Activated gamma-delta T cell treated with Interleukin-2 at 50 U/mL for 16 hours (primary cell): ENCODE measurements at places on chromosomes 12 and 14.

DNA sequence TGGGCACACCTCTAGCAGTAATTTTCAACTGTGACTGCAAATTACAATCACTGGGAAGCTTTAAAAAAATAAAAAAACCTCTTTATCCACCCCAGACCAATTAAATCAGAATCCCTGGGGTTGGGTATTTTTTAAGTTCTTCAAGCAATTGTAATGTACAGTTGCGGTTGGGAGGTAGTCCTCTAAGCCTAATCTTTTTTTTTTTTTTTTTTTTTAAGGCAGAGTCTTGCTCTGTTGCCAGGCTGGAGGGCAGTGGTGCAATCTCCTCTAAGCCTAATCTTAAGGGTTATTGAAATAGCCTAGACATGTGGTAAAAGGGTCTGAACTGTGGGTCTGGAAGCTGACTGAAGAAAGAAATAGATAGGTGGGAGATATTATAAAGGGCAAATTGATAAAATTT is 230.5 kb downstream of the AKAP6 start:
- DNase-seq: no peak

- DNase-seq: peak; percentile 42
Observed at GRCh38 chr14:39431416-39432178, 636 bp downstream of the FBXO33 start.

- DNase-seq: no peak
Observed at GRCh38 chr12:95633049-95633731, 81.9 kb upstream of the USP44 start.

GRCh38 chr14:54737132-54737711 is 165.4 kb downstream of the GCH1 start:
- DNase-seq: no peak

DNA sequence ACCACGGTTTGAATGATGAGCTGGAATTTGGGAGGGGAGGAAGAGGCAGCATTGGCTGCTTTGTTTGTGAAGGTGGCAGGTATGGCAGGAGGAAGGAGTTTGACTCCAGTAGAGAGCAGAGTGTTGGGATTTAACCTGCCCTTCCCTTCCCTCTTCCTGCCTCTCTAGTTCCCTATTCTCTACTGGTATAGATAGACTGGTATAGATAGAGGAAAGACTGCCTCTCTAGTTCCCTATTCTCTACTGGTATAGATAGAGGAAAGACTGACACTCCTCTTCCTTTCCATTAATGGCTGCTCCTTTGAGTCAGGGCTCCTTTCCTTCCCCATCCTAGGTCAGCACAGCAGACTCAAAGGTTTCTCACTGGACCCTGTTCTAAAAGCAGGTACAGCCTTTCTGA is 8.4 kb upstream of the SYCP3 start:
- DNase-seq: no peak

GRCh38 chr12:5665615-5666014 is 233.7 kb downstream of the NTF3 start:
- DNase-seq: no peak

GRCh38 chr12:89707703-89708564 is 704 bp downstream of the ATP2B1 start:
- DNase-seq: peak; percentile 31

DNA sequence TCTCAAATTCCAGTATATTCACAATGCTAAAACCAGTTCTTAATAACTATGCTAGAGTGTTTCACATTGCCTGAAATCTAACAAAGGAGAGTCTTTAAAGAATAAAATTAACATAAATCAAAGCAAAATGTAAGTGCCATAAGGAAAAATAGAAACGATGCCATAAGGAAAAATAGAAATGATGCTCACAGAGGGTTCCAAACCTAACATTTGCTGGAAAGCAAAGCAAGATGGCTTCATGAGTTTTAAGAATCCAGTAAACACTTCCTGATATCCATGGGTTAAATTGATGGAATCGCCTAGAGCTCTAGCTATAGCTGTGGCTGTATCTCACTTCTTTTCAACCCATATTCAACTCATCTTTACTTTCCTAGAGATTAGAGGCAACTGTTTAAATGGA is 63.9 kb downstream of the GPR68 start:
- no peak for DNase-seq

DNA sequence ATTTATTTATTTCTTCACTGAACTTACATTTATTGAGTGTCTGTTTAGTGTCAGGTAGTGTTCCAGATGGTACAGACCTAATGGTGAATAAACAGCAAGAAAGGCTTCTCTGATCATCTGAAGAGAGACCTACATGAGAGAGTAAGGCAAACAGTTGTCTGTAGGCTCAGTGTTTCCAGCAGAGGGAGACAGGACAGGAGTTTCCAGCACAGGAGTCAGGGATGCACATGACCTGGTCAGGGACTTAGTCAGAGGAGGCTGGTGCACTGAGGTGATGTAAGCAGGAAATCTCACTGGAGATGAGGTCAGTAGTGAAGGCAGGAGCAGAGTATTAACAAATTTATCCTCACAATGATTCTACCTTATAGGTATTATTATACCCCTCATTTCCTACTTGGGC is 233.2 kb downstream of the MDGA2 start:
- DNase-seq: no peak

- no peak for DNase-seq
Observed at GRCh38 chr12:11765817-11766794, 116.6 kb downstream of the ETV6 start.

DNA sequence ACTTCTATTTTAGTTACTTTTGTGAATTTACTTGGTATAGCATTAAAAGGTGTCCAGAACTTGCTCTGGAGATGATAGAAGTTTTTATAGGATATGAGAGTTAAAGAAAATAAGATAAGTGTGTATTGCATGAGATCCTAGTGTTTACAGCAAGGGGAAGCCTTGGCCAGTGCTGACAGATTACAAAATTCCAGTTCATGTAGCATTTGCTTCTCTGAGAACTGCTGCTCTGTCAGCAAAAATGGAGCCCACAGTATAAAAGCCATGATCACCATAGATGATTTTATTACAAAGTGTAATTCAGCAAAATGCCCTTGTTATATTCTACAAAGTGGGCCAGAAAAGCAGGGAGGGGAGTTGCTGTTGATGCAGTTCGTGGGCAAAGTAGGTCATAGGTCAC is 40.0 kb upstream of the ATF1 start:
- no peak for DNase-seq

DNA sequence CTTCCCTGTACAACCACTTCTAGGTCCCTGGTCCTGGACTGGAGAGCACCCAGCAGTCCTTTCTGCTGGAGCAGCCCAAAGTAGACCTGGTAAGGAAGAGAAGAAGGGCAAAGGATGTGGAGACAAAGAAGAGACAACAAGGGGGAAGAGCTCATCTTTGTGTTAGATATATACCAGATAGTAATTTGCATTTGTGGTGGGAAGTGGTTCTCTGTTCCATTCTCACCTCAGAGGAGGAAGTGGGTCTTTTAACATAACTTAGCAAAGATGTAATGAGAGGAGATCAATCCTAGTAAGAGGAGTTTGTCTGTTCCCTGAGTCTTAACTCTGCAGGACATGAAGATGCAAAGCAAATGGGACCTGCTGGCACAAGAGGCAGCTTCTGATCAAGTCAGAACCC is 8.0 kb downstream of the CCDC198 start:
- no peak for DNase-seq

DNA sequence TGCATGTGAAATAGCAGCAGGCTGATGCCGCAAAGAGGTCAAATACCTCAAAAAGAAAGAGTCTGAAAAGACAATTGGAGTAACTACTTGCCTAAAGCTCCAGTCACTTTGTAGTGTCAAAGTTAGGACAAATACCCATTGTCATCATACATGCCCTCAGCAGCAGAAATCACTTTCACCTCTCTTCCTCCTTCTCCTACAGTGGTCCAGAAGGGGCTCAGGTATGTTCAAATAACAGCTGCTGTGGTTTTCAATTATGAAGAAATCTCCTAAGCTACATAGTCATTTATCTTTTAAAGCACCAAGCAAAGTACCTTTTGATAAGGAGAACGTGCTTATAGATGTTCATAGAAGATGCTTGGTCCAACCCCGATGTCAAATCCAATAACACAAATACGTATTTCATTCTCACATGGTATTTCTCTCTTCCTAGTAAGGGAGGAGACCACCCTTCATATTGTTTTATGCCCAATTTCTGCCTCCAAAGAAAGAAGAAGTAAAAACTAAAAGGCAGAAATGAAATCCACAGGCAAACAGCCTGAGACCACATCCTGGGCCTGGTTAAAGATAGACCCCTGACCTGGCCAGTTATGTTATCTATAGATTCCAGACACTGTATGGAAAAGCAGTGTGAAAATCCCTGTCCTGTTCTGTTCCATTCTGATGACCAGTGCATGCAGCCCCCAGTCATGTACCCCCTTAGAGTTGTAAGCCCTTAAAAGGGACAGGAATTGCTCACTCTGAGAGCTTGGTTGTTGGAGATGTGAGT is 23.7 kb downstream of the GYS2 start:
- no peak for DNase-seq

GRCh38 chr12:60078026-60078425 is 482.2 kb downstream of the SLC16A7 start:
- DNase-seq: no peak

DNA sequence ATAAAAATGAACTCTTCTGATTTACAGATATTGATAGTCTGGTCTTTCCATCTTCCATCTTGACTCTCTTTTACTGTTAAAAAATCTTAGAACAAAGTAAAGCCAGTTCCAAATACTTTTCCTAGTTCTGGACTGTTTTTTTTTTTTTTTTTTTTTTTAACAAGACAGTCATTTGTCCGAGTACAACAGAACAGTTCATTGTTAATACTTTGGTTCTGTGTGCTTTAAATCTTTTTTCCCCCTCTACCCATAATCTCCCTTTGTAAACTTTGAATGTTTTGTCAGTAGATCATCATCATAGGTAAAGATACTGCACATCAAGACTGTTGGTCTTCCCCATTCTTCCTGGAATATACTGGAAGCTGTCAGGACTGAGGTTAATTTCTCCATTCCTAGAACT is 38.0 kb downstream of the ADIPOR2 start:
- DNase-seq: no peak

GRCh38 chr12:110913119-110914056 is 7.0 kb downstream of the MYL2 start:
- DNase-seq: no peak

- no peak for DNase-seq
Observed at GRCh38 chr12:55644591-55644990, 7.9 kb downstream of the OR10P1 start.

- DNase-seq: no peak
Observed at GRCh38 chr14:72535485-72535884, 358.4 kb downstream of the DPF3 start.

GRCh38 chr12:116068853-116069252 is 208.6 kb downstream of the MED13L start:
- no peak for DNase-seq

- DNase-seq: no peak
Observed at GRCh38 chr12:18886962-18887361, 149.0 kb downstream of the CAPZA3 start.

DNA sequence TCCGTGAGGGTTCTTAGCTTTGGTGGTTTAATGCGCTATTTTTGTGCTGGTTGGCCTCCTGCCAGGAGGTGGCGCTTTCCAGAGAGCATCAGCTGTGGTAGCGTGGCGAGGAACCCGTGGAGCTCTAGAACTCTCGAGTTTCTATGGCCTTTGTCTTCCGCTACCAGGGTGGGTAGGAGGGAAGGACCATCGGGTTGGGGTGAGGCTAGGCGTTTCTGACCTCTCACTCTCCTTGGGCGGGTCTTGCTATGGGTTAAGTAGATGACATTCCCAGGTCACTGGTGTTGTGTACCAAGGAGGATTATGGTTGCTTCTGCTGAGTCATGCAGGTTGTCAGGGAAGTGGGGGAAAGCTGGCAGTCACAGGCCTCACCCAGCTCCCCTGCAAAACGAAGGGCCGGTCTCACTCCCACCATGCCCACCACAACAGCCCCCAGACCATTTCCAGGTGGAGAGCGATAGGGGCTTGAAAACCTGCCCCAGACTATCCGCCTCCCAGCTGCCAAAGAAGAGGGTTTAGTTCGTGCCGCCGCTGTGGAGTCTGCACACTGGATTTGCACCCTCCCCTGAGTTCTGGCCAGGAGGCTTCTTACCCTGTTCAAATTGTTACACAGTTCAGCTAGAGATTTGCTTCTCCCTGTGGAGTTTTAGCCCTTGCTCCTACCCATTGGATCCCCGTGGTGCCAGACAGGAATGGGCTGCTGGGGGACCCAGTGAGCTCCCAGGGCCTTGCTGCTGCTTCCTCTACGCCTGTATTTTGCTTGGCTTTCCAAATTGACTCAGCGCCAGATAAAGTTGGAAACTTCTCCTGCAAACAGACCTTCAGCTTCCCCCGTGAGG is 21.9 kb downstream of the RNFT2 start:
- peak; percentile 18 for DNase-seq

GRCh38 chr12:67727702-67728666 is 79.4 kb downstream of the DYRK2 start:
- no peak for DNase-seq

DNA sequence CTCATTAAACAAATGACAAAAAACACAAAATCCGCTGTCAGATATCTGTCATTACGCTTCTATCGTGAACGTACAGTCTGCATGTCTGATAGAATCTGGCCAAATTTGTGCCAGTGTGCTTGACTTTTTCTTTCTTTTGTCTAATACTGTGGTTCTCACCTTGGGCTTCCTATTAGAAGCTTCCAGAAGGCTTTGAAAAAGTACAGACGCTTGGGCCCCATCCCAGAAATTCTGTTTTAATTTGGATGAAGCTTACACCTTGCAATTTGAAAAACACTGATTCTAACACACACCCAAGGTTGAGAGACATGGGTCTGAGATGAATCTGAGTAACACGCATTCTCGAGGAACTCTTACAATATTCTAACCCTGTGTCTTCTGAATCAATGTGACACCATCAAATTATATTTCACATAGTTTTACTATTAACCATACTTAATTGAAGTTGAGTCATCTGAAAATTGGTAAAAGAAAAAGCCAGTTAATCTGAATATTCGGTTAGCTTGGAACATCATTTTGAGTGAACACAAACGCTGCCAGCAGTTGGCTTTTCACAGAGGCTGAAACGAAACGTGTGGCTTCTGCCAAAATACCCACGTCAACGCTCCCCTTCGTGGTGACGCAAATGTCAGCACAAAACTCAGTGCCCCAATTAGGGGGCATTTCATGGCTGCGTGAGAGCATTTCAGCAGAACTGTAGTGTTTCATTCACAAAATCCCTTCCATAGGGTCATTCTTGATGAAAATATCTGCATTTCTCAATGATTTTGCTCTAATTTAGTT is 420.5 kb downstream of the TMEM132D start:
- DNase-seq: no peak

GRCh38 chr12:99093166-99093565 is 448.1 kb downstream of the APAF1 start:
- DNase-seq: no peak

- DNase-seq: no peak
Observed at GRCh38 chr12:6280672-6281071, 29.8 kb upstream of the PLEKHG6 start.

- no peak for DNase-seq
Observed at GRCh38 chr12:93176610-93177126, 201.1 kb upstream of the NUDT4 start.
